Skin of body (tissue), 3 donors: ENCODE measurements at places on chromosomes 7 and 10. TPM values are rescaled to one million over a fixed set of nuclear protein-coding genes. Genes with fewer than 3 reads are reported as not detected.

DNA sequence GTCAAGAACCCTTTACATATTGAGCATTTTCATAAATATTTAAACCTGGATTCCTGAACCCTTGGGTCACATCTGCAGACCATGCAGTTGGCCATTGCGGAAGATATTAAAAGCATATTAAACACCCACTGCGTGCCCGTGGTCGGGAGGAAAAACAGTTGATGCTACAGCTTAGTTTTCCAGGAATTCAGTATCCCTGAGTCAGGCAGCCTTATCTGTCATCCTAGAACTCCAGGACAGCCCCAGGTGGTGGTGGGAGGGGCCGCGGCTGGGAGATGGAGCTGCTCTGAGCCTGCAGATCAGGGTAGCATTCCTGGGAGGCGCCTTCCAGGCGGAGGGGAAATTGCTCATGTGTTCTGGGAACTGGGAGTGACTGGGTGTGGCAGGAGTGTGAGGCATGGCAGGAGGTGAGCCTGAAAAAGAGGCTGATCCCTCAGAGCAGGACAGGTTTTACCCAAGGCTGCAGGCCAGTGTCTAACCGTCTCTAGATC, 222.9 kb upstream of the SH2B2 start:
- DNase-seq = no peak

DNA sequence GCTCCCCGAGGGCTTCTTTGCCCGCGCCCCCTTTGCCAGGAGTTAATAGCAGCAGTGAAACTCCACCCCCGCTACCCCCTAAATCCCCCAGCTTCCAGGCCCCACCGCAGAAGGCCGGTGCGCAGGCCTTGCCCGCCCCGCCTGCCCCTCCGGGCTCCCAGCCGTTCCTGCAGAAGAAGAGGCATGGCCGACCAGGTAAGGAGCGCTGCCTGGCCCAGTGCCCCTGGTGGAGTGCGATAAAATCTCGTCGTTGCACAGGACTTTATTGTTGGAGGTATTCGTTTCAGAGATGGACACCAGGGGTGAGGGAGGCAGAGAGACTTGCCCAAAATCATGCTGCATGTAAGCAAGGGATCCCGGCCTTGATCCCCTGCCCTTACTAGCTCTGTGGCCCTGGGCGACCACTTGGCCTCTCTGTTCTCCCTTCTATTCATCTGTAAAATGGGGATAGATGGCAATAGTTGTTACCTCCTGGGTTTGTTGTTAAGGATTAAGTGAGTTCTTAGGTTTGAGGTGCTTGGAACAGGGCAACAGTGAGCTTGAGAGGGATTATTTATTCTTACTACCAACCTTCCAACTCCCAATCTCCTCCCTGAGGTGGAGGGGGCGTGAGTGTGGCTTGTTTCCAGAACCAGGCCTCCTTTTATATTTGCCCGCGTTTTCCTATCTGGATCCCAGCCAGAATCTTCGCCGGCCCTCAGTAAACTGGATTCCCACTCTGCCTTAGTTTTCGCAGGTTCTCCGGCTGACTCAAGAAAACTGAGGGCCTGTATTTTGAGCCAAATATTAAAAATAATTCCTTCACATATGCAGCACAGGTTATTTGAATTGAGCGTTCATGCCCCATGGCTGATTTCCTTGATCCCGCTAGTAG, 78.3 kb downstream of the WIPF3 start:
- DNase-seq = no peak

DNA sequence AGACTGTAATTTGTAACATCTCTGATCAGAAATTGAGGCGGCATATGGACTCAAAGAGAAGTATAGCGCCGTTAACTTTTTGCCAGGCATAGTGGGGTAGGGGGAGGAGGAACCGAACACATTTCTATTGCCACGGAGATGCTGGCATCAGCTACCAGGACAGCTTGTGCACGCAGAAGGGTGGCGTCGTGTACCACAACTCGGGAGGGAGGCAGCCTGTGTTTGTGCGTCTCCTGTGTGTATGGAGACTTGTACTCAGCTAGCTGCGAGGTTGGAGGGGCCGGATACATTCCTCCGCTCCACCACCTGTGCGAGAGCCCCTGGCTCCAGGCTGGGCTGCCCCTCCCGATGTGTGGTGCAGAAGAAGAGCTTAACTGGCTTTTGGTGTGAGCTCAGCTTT, 634.8 kb downstream of the TYW1 start:
- no peak for DNase-seq

Gene AFAP1L2
- 24.9 TPM for total RNA-seq

DNA sequence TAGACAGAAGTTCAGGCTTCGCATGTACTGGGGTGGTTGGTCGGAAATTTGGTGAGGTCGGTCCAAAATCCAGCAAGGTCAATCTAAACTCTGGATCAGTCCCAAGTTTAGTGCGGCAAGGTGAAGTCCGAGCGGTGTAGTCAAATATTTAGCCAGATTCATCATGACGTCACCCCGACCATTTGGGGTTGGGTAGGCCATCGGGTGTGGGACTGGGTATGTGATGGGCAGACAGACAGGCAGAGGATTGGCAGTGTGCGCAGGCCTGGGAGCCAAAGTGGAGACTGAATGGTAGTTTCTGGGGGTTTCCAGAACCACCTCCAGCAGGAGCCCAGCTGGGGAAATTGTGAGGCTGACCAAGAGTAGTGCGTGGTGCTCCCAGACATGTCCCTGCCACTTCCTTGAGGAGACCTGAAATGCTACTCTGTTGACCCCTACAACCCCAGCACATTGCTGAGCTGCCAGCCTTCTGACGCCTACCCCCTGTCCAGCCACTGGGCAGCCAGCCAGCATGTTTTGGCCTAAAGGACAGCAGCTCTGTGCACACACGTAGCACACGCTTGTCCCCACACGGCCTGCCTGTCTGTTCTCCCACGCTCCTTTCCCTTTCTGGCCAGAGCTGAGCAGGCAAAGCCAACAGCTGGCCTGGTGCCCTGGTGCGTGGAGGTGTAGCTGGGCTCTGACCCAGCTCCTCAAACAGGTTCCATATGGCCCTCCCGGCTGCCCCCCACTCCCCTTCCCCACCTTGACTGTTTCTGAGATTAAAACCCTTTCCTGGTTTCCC, 55.9 kb downstream of the FAM241B start:
- DNase-seq = no peak

Gene ECHS1
- total RNA-seq = 41.2 TPM

Gene CH25H
- 4.1 TPM for total RNA-seq

Gene MRM2
- 12.4 TPM for total RNA-seq

Gene HOGA1
- total RNA-seq = 0.99 TPM

DNA sequence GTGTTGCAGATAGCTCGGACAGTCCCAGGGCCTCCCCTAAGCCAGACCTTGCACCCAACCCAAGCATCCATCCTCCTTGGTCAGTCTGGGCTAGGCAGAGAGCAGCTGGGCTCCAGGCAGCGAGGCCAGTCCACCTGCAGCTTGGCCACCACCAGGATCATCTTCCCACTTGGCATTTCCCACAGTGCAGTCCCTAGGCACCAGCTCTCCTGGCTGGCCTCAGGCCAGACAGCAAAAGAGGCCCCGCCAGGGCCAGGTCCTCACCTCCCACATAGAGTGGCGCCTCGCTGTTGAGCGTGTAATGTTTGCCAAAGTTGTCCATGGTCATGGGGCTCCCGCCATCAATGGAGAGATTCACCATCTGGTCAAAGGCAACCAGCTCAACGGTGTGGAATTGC, 171.7 kb downstream of the LCOR start:
- DNase-seq = no peak

GRCh38 chr7:150849204-150849775, 3.0 kb upstream of the AOC1 start:
- no peak for DNase-seq

- no peak for DNase-seq
Measured at GRCh38 chr7:12317675-12318074, 86.0 kb downstream of the VWDE start.

- DNase-seq = no peak
Measured at GRCh38 chr7:143811-144453, 48.4 kb upstream of the FAM20C start.

DNA sequence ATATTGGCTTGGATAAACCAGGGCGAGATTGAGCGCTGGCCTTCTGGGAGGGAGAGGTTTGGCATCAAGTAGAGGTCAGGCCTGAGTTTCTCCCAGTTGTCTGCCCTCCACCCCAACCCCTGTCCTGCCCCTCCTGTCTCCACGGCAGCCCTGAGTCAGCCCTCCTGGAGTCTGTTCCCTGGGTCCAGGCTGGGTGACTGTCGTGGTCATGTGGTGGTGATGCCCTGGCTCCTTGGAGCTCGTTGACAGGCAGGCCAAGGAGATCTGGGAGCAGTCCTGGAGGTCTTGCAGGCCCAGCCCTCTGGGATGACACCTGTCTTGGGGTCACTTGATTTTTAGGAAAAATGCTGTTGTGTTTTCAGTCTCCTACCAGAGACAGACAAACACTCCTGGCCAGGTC, 53.6 kb upstream of the PODXL start:
- DNase-seq = no peak

DNA sequence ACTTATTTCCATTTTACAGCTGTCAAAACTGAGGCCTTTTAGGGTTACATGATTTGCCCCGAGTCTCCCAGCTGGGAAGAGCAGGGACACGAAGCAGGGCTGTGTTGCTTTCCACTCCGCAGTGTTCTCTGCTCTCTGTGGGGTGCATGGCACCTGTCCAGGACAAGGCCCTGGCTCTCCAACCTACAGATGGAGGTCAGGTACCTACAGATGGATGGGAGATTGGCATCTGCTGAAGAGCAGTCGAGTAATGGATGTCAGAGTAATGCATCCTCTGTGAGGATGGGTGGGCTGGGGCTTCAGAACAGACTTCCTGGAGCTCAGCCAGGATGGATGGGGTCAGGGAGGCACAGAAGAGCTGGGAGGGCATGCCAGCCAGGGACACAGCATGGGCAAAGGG, 85.0 kb downstream of the EMX2 start:
- no peak for DNase-seq

Gene TET1
- 23.6 TPM for total RNA-seq
